ENCODE measurements at places on chromosomes 3 and 15. TPM values are rescaled to one million over a fixed set of nuclear protein-coding genes. Genes with fewer than 3 reads are reported as not detected.

DNA sequence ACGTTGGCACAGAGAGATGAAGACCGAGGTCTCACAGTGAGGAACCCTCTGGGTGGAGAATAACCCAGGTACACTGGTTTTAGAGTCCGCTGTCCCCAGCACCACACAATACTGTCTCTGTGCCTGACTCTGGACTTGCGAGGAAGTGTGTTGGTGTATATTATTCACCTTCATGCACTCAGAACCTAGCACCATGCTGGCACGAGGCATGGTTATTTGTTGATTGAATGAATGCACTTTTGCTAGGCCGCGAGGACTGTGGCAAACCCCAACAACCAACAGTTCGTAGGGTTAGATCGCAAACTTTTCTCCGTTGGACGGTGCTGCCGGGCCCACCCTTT, 484 bp upstream of the C3orf52 start:
- no peak for DNase-seq
- no peak overlapping the region for H3K27ac ChIP-seq
- no peaks in the 10 kb centered on the region for H3K36me3 ChIP-seq
- H3K4me1 ChIP-seq = peaks cover 30% of the 10 kb centered on the region

The EHHADH gene
- total RNA-seq = 4.9 TPM

DNA sequence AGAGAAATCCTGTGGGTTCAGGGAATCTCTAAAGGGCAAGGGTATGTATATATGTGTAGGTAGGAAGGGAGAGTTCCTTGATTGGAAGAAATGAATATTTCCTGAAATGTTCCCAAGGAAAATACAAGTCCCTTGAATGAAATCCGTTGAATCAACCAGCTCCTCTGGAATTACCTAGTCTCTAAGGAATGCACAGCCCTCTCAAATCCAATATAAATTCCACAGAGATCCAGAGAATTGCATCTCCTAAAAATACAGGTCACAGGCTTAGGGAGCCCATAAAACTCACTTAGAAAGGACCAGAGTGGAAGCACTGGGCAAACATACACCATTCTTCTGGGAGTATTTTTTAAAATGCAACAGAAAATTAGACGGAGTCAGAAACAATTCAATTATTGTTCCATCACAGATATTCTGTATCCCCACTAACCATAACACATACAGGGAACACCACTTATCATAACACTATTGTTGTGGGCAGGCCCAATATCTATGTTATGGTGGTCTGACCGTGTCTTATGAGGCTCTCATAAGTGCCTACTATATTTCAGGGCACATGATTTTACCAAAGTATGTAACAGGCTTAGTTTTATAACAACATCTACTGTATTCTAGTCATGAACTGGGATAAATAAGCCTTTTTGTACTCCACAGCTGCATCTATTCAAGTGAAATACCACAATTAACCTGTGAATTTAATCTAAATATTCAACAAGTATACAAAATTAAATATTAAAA, 43.7 kb downstream of the IGSF11 start:
- no peaks in the 10 kb centered on the region for H3K36me3 ChIP-seq
- no peak for DNase-seq
- no peaks in the 10 kb centered on the region for H3K27me3 ChIP-seq

GRCh38 chr15:90955624-90956273, 1.1 kb downstream of the RCCD1 start:
- H3K27me3 ChIP-seq = no peaks in the 10 kb centered on the region
- no peak for DNase-seq
- peak overlapping the region; percentile 88 for H3K4me3 ChIP-seq
- peak overlapping the region; percentile 97 for H3K27ac ChIP-seq
- peaks cover 50% of the 10 kb centered on the region for H3K36me3 ChIP-seq

DNA sequence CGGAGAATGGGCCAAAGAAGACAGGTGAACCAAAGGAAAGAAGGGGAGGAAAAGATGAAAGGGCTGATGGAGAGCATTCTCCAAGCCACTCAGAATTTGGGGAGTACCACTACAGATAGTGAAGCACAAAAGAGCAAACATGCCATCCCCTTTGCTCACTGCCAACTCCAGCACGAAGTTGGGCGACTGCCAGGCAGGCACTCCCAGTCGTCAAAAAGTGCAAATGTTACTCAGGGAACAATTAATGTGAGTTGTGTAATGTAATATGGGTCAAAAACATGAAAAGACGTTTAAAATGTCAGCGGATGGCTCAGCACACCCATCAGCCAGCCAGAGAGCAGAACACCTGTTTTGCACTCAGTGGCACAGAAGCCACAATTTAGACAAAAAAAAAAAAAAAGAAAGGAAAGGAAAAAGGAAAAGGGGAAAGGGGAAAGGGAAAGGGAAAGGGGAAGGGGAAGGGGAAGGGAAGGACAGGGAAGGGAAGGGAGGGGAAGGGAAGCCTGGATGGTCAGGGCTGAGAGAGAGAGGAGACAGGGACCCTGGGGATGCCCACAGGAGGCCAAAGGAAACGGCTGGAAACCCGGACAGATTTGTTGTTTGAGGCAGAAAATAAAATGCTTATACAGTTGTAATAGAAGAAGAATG, 82.7 kb downstream of the COL8A1 start:
- no peak for DNase-seq
- H3K27me3 ChIP-seq = no peaks in the 10 kb centered on the region
- H3K27ac ChIP-seq = no peak overlapping the region
- H3K36me3 ChIP-seq = no peaks in the 10 kb centered on the region
- H3K4me1 ChIP-seq = no peaks in the 10 kb centered on the region

The SHISA5 gene
- total RNA-seq = 201 TPM

DNA sequence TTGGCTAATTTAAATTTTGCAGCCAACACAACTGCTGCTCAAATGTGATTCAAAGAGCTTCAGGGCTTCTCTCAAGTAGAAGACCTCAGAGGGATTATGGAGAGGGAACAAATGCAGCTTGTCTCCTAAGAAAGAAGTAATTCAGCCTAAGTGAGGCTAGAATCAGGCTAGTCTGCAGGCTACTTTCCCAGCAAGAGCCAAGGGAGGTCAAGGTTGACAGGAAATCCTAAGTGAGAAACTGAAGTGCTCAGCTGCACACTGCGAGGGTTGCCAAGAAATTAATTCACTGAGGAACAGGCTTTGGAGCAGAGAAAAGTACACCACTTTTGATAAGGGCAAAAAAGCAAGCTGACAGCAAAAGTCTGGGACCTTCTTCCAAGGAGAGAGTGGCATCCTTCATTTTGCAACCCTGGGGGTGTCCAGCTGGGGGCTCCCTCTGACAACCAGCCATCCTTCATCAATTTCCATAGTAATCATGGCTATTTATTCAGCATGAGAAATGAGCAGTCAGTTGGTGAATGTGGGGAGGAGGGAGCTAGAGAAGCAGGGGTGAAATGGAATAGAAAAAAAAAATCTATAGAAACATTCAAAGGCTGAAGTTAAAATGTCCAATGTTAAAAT, 646.4 kb upstream of the ADAMTS9 start:
- H3K4me1 ChIP-seq = no peaks in the 10 kb centered on the region
- no peak overlapping the region for H3K27ac ChIP-seq
- no peak overlapping the region for H3K4me3 ChIP-seq
- no peaks in the 10 kb centered on the region for H3K36me3 ChIP-seq

DNA sequence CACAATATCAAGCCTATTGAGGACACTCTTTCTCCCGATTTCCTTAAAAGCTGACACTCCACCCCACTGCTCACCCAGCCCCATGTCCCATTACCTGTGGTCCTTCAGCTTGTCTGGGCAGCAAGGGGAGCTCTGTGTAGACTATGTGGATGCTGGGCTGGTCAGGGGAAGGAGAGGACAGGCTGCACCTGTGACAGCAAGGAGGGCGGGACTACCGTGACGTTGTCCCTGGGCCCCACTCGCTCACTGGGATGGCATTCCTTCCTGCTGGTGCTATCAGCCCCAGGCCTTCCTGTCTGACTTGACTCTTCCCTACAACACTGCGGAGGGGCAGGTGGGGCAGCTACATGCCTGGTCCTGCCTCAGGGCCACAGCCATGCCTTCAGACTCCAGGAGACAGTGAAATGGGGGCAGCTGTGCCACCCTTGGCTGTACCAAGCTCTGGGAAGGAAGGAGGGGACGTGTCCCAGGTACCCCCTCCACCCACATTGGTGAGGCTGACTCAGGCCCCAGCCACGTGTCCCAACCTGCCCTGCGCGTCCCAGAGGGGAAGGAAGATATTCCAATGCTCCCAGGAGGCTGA, at the start of gene TMEM40:
TMEM40 (minus strand) TSS at position 163 of the 583 bp plus-strand sequence. CDS start 9,427 bp downstream, outside the sequence.
- peaks cover 4% of the 10 kb centered on the region for H3K27me3 ChIP-seq
- H3K4me1 ChIP-seq = peaks cover 2% of the 10 kb centered on the region
- no peaks in the 10 kb centered on the region for H3K36me3 ChIP-seq
- H3K27ac ChIP-seq = no peak within 1 kb of the TSS
- no peak within 1 kb of the TSS for H3K4me3 ChIP-seq
- DNase-seq = no peak

The AZI2 gene
- total RNA-seq = 52.0 TPM

GRCh38 chr3:158105119-158105709, 1.0 kb downstream of the SHOX2 start:
- peaks cover 5% of the 10 kb centered on the region for H3K36me3 ChIP-seq
- no peak overlapping the region for H3K27ac ChIP-seq
- H3K4me1 ChIP-seq = peaks cover 56% of the 10 kb centered on the region
- peak overlapping the region; percentile 62 for H3K4me3 ChIP-seq
- DNase-seq = no peak
- peaks cover 76% of the 10 kb centered on the region for H3K27me3 ChIP-seq

All from activated CD8-positive, alpha-beta T cell treated with anti-CD3 and anti-CD28 coated beads, Interleukin-2, amount 10 ng/mL, durations not matched to agents 7 days and 5 days (primary cell).